DMS79 (cell line): ENCODE measurements at places on chromosomes 5 and 9.
A peak's percentile ranks its signal among the peaks of the same experiment; 100 is the strongest.

GRCh38 chr5:6730407-6730806 lies 17.2 kb downstream of the TENT4A start:
- DNase-seq, result no peak

DNA sequence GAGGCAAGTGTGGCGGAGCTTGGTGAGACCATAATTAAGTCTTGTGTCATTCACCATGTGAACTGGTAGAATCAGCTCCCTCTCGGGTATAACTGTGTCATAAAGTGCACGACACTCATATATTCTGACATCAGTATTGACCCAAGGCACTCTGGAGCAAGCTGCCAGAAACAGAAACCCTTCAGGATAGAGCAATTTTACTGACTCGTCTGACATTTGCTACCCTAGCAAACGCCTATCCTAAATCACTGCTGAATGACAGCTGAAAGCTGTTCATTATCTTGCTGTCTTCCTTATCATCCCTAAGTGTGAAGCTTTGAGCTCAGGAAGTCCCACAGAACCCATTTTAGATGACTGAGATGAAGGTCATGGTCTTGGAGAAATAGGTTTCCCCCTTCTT lies 27.8 kb downstream of the PTCH1 start:
- DNase-seq, result no peak

GRCh38 chr5:61277190-61277589 lies 54.9 kb upstream of the ZSWIM6 start:
- DNase-seq, result no peak

GRCh38 chr5:153641183-153641688 lies 150.8 kb downstream of the GRIA1 start:
- peak; percentile 15 for DNase-seq

DNA sequence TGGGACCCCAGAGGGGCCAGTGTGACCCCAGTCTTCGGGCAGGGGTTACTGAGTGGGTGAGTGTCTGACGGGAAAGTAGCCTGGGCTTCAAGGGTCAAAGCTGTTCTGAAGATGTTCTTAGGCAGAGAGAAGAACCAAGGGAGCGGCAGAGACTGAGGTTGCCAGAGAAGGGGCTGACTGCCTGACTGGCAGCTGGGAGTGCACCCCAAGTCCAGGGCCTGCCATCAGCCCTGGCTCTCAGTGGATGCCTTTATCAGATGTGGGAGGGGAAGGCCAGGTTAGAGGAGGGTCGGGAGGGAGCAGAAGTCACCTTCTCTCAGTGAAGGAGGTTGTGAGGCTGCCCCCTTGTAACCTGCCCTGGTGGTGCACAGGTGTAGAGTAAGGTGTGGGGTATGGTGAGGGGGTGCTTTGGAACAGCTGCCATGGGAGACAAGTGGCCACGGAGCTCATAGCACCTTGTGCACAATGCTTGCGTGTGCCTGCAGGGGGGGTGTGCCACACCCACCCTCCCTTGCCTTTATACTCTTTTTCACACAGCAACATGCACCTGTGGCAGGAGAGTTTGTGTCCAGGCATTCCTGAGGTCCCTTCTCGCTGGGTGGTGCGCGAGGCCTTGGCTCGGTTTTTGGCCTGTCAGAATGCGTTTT lies 18.9 kb downstream of the RALGPS1 start:
- DNase-seq, result no peak

GRCh38 chr5:94992325-94992724 lies 292.6 kb downstream of the MCTP1 start:
- no peak for DNase-seq

DNA sequence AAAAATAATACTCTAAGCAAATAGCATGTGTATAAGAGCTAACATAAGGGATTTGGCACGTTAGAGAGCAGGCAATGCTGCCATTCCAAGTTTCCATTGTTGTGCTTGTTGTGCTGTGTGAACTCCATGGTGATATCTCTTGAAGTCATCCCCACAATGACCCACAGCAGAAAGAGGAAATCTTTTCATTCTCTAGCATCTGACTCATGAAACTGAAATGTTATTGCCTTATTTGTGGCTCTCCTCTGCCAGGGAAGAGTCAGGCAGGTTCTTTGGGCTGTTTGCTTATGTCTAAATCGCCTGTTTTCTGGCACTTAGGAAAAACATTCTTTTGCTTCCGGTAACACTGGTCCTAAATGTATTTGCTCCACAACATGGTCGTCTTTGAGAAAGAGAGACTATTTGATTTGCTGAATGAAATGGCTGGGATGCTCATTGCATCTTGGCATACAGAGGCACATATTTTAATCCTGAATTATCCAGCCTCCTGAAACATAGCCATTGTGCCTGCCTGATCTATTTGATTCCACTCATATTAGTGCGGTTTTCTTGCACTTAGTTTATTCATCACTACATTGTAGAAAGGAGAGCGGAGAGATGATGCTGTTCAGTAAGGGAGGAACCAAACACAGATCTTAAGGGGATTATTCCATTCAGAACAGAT lies 188.8 kb downstream of the CSNK1G3 start:
- DNase-seq, result no peak

DNA sequence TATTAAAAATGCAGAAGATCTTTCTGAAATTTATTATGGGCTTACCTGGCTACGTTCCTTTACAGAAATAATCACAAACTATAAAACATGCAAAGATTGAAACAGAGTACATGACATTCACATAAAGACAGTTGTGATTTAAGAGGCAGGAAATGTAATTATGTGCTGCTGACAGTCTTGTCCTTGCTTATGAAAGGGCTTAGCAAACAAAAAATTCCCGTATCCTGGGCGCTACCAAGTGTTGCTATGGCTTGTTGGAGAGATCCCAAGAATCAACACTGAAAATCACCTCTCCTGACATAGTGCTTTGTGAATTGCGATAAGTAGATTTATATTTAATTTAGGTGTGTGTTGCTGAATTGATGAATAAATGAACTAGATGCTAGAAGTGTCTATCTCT lies 352.5 kb upstream of the C9orf72 start:
- no peak for DNase-seq

DNA sequence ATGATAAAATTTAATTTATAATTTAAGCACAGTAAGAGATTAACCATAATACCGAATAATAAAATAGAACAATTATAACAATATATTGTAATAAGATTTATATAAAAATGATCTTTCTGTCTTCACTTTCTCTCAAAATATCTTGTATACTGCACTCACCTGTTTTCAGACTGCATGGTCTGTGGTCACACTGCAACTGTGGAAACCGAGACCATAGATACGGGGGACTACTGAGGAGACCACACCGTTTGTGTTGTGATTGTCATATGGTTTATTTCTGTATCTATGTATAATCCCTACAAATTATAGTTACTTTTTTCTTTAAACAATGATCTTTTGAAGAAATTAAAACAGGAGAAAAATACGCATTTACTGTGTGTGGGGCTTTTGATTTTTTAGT lies 78.8 kb upstream of the TNFAIP8 start:
- DNase-seq, result no peak

- DNase-seq, result no peak
Observed at GRCh38 chr9:86668488-86668887, 278.8 kb downstream of the GAS1 start.
